HS-27A (cell line): ENCODE measurements at places on chromosomes 4 and X.

- DNase-seq: no peak
Measured at GRCh38 chrX:72080800-72081199, 50.9 kb downstream of the RTL5 start.

- no peak for DNase-seq
Measured at GRCh38 chr4:120005076-120005475, 61.6 kb downstream of the MAD2L1 start.

DNA sequence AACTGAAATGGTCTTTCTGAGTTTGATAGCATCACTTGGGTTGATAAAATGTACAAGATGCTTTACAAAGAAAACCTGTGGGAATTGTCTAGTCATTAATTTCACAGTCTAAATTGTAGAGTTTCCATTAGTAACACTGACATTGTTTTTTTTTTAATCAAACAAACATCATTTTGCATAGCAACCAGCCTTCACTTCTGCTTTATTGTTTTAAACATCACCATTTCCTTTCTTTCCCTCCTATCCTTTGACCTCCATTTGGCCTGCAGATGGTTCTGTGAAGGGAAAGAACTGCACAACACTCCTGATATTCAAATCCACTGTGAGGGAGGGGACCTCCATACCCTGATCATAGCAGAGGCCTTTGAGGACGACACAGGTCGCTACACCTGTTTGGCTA, 171.1 kb downstream of the PALLD start:
- no peak for DNase-seq

- DNase-seq: no peak
Measured at GRCh38 chr4:175451238-175451965, 360.7 kb downstream of the GPM6A start.

GRCh38 chr4:160238790-160239189, 1135.9 kb downstream of the RAPGEF2 start:
- DNase-seq: no peak

- no peak for DNase-seq
Measured at GRCh38 chr4:71857713-71858451, 74.0 kb upstream of the GC start.
